ENCODE measurements at places on chromosomes 1 and 21.

- DNase-seq: no peak
These were observed 4.1 kb upstream of the TMEM81 start for GRCh38 chr1:205088341-205088740.

GRCh38 chr1:205934788-205935187, 8.5 kb downstream of the SLC26A9 start:
- no peak for DNase-seq

DNA sequence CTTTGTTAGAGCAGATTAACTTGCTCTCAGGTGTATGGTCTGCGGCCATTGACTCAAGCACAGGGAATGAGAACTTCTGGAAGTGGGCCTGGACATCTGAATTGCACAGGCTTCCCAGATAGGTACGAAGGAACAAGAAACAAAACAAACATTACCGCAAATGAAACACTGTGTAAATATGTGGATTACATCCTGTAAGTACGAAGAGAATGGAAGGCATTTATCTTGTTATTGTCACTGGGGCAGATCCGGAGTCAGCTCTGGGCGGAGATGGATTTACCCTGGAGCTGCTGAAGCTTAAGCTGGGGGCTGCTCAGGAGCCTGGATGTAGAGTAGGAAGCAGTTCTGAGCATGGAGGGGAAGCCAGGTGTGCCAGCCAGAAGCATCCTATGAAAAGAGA, 6.8 kb downstream of the HES2 start:
- DNase-seq: no peak

- DNase-seq: no peak
These were observed 4.5 kb downstream of the PMVK start for GRCh38 chr1:154931940-154932487.

DNA sequence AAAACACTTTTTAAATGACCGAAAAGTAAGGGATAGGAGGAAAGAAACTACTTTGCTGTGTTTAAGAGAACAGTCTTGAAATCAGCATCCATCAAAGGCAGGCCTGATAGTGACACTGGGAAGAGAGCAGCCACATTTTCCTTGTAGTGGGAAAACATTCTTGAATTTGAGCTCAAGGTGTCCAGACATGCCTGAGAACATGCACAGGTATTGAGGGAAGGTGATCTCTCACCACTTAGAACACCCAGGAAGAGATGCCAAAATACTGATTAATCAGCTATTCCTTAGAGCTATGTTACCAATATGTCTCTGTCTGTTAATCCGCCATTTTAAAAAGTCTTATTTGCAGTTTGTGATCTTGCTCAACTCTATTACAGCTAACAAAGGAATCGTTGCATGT, 25.9 kb downstream of the IL12RB2 start:
- no peak for DNase-seq

GRCh38 chr1:194298007-194298598, 1111.7 kb upstream of the B3GALT2 start:
- DNase-seq: no peak

GRCh38 chr1:244353551-244354091, 98.1 kb downstream of the ADSS2 start:
- no peak for DNase-seq

DNA sequence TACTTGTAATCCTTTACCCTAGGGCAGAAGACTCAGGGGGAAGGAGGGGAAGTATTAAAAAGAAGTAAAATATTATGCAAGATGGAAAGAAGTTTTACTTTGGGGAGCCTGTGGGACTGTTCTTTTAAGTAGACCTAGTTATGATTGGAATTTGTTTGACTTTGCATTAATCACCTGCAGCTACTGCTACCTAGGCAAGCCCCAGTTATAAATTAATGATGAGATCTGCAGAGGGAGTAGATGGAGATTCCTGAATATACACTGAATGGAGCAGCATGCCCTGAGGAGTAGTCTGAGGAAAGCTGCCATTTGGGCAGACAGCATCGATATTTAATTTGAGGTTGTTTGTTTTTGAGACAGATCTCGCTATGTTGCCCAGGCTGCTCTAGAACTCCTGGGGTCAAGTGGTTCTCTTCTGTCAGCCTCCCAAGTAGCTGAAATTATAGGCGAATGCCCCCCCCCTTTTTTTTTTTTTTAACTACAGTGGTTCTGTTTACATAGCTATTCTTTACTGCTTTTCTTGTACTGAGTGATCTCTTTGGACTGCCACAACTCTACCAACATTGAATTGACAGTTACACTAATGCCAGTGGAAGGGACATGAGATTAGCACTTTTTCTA, 81.4 kb upstream of the SERTAD4 start:
- DNase-seq: no peak

GRCh38 chr1:20711285-20712214, 6.3 kb downstream of the KIF17 start:
- DNase-seq: no peak

- peak; percentile 86 for DNase-seq
These were observed 11.1 kb upstream of the C1orf174 start for GRCh38 chr1:3910857-3911845.

DNA sequence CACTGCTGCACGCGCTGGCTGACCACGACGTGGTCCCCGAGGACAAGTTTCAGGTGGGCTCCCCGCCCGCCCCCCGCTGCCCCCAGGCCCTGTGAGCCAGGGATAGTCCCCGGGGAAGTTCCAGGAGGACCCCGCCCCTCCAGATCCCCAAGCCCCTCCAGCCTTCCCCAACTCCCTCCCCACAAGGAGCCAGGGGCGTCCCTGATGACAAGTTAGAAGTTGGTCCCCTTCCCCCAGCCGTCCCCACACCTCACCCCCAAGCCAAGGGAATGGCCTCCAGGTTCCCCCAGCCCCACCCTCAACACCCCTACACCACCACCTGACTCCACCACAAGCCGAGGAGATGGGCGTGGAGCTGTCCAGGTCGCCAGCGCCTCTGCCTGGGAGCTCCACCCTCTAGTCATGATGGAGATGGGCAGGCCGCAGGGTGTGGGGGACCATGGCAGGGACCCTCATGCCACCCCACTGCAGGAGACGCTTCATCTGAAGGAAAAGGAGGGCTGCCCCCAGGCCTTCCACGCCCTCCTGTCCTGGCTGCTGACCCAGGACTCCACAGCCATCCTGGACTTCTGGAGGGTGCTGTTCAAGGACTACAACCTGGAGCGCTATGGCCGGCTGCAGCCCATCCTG, 525 bp downstream of the AIRE start:
- no peak for DNase-seq

DNA sequence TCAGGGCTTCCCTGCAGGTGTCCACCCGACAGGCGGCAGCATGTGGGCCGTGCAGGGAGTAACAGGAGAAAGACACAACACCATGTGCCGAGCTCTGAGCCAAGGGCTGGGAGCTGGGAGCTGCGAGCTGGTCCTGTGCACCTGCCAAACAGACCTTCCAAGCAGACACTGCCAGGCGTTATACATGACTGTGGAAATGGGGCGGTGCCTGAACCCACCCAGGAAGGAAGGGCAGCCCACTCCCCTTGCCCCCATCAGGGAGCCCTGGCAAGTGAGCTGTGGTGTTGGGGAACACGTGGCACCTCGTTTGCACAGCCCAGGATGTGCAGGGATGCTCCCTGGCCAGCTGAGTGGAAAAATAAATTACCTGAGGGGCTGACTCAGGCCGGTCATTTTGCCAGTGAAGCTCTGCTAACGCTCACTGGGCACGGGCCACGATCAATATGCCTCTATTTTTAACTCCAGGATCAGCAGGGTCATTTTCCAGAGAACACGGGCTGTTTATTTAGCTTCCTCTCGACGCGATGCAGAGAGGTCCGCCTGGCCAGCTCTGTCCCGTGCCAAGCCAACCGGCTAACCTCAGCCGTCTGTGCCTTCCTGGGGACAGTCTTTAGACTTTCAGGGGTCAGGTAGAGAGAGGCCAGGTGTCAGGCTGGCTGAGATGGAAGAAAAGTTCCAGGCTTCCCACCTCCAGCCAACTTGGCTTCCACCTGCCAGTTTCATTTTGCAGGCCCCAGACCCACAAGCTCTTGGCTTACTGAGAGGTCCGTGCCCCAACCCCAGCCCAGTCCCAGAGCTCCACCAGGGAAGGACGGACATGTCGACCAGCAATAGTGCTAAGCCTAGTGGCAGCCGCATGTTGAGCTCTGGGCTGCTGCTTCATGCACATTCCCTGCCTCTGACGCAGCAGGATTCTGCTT, 196.7 kb upstream of the VAMP3 start:
- DNase-seq: no peak

GRCh38 chr1:46480959-46481646, 8.5 kb upstream of the DMBX1 start:
- no peak for DNase-seq

DNA sequence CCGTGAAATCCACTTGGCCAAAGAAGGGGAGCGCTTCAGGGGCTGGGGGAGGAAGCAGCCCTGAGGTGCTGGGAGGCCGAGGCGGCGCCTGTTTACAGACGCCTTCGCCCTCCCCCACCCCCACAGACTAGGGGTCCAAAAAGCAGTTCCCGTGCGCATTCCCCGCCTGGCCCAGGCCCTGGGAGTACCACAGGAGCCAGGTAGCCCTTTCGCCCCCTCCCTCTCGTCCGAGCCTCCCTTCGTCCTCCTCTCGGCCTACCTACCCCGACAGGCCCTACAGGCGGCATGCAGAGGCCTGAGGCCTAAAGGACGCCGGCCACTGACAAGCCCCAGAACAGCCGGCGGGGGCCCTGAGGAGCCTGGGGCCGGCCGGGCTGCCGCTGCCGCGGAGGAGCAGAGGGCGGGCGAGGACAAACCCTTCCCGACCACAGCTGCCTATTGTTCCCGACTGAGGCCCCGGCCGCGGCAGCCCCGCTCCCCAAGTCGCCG, 522 bp downstream of the RC3H1 start:
- peak; percentile 44 for DNase-seq

DNA sequence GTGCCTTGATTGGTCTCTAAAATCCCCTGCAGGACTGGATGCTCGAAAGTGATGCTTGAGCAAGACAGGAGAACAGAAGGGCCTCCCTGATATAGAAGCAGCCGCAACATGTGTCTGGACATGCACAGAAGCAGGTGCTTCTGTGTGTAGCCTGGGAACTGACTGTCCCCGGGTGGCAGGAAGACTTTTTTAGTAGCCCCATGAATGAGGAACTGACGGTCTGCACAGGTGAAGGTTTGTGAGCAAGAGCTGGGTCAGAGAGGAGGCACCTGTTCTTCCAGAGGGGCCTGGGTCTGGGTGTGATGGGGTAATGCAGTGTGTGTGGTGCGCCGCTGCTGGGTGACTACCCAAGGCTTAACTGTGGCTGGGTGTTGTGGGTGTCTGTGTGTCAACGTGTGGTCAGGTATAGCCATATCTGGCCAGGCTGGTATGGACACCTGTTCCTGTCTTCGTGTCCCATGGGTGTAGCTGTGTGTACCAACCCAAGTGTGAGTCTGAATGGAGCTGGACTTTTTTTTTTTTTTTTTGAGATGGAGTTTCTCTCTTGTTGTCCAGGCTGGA, 39.1 kb upstream of the FOXO6 start:
- DNase-seq: no peak

GRCh38 chr1:66943361-66943969, 18.7 kb downstream of the MIER1 start:
- DNase-seq: no peak

DNA sequence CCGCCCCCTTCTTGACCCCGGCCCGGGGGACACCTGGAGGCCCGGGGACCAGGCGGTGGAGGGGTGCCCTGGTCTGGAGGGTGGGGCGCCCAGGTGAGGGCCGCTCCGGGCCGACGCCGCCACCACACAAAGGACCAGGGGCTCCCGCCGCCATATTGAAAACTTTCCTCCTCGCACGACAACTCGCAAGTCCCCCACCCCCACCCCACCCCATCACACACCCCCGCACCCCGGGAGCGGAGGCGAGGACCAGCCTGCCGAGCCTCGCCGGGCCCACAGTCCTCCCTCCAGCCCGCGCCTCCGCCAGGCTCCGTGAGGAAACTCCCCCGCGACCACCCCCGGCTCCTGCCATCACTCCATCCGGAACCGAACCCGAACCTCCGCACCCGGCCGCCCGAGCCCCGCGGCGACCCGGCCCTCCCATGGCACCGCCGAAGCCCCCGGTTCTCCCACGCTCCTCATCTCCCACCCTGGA, 733 bp downstream of the KDM5B start:
- DNase-seq: peak; percentile 66
